ENCODE measurements at places on chromosomes 1 and 21.
A peak's percentile ranks its signal among the peaks of the same experiment; 100 is the strongest.

GRCh38 chr1:72568113-72568512, 285.8 kb upstream of the NEGR1 start:
- no peak for DNase-seq

- DNase-seq = no peak
Observed at GRCh38 chr1:29706936-29707335, 470.6 kb downstream of the PTPRU start.

DNA sequence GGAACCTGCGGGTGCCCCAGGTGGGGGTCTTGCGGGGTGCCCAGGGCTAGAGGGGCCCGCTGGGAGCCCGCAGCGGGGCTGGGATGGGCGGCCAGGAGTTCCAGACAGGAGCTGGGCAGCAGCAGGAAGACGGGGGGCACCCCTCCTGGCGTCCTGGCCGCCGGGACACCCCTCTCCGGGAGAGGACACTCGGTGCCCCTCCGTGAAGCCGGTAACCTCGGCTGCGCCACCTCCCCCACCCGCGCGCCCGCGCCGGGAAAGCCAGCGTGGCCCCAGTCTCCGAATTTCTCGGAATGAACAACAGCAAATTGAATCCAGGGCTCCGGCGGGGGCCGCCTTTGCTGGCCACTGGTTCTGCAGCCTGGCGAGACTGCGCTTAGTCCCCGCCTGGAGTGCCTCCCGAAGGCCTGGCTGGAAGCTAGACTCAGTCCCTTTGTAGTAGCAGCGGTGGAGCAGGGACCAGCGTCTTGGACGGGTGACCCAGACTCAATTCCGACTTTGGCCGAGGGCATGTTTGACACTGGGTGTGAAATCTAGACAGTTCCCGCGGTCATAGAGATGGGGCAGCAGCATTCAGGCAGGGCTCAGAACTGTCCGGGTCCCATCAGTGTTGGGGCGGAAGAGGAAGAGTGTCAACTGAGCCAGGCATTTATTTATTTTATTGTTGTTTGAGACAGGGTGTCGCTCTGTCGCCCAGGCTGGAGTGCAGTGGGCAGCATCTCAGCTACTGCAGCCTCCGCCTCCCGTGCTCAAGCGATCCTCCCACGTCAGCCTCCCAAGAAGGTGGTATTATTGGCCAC, 773 bp downstream of the IFNGR2 start:
- peak; percentile 55 for DNase-seq

GRCh38 chr1:55284856-55285255, 69.7 kb upstream of the USP24 start:
- peak; percentile 59 for DNase-seq

- no peak for DNase-seq
Observed at GRCh38 chr1:184838504-184838951, 83.9 kb upstream of the EDEM3 start.

DNA sequence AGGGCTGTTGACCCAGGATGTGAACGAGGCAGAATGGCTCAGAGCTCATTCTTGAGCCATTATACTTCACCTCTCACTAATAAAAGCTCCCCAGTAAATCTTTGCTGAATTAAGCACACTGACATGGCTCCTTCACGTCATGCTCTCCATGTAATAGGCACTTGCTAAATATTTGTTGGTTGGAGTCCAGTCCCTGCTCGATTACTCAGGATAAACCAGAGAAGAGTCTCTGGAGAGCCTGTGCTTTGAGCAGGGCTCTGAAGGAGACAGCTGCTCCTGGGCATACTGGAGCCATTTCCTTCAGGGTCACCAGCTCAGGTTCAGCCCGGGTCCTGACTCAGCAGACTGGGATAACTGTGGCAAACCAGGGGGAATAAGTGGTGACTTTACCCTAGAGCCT, 46.9 kb downstream of the HLX start:
- peak; percentile 54 for DNase-seq

DNA sequence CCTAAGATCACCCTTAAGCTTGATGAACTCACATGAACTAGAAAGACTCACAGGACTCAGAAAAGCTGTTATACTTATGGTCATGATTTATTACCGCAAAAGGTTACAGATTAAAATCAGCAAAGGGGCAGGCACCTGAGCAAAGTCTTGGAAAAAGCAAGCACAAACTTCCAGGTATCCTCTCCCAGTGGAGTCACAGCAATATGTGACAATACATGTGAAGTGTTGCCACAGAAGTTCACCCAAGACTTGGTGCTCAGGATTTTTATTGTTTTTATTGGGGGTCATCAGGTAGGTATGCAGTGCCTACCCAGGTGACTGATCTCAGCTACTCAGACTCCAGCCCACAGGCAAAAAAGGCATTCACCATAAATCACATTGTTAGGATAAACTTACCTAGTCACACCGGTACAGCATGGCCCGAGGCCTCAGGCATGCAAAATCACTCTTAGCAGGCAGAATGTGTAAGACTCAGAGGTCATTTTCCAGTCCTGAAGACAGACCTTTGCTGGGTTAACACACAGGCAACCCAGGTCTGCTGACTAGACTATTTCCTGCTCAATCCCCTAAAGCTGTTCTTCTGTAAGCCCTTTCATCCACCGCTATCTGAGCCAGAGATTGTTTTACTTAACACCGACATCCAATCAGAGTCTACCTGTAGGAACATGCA, 55.6 kb downstream of the SSX2IP start:
- no peak for DNase-seq

DNA sequence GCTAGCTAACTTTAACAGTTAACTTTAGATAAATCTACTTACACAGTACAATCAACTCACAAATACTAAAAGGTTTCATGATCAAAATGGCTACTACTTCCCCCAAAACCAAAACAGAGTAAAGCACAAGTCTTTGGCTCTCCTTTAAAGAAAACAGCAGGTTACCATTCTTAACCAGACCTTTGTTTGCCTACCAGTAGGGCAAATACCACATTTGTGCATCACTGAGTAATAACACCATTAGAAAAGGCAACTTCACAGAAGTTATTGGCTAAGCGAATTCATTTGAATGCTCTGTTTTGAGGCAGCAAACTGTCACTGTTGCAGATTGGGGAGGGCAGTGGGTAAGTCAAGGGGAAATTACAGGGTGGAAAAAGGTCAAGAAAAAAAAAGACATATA, 17.3 kb upstream of the SERPINC1 start:
- DNase-seq = no peak

DNA sequence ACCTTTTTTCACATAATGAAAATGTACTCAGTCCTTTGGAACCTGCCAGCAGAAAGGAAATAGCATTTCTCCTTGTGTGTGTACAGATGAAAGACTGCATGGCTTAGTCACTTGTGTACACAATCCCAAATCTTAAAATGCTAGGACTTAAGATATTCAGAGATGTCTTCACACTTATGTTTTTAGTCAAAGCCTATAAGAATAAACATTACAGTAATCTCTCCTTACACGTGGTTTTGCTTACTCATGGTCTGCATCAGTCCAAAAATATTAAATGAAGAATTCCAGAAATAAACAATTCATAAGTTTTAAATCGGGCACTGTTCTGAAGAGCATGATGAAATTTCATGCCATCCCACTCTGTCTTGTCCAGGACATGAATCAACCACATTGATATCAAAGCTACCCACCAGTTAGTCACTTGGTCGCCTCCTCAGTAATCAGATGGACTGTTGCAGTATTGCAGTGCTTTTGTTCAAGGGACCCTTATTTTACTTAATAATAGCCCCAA, 75.7 kb upstream of the RRP15 start:
- no peak for DNase-seq

GRCh38 chr21:36654324-36654723, 44.6 kb upstream of the SIM2 start:
- no peak for DNase-seq

DNA sequence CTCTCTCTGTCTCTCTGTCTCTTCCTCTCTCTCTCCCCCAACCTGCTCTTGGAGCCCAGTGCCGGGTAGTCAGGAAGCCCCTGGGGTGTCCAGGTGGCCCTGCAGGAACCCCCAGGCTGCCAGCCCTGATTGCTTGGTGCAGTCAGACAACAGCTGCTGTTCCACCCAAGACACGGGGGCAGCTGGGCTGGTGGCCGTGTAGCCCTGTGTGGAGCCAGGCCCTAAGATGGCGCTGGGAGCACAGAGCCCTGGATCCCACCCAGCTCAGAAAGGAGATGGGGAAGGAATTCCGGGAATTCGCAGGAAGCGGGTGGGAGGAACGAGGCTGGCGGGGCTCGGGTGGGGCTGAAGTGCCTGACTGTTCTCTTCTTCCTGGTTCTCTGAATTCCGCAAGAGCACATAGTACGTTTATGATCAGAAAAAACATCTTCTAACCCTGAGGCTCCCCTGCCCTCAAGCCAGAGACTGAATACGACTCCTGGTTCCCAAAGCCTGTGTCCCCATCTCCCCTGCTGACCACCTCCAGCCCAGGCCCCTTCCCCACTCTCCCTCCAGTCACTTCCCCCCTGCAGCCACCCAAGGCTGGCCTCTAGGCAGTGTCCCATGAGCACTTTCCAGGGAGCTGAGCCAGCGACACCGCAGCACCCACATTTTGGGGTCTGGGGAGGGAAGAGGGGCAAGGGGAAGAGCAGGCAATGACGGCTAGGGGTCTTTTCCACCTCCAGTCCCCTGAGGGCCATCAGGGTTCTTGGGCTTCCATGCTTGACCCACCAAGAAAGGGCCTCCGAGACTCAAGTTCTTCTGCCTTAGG, 55.0 kb downstream of the WNT9A start:
- DNase-seq = no peak

DNA sequence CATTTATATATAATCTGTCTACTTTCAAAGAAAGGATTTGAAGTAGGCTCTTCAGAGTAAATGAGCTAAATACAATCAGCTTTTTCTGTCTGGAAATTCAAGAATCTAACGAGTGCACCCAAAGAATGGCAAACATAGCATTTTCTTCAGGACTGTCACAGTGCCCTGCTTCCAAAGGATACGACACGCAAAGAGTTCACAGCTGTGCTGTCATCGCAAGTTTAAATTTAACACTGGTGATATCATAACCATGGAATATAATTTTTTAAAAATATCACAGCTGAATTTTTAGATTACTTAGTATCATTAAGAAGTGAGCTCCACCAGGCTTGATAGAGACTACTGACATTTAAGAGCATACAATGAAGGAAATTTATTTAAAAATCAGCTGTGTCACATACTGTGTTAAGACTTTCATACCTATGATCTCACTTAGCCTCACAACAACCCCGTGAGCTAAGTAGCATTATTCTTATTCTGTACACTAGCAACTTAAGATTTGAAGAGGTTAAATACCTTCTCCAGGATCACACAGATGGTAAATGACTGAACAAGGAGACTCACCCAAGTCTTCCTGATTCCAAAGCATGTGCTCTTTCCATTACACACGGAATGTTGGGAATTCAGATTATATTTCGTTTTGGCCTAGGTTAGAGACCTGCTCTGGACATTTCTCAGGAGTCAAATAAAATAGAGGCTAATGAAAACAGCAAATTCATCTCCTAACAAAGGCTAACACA, 46.2 kb upstream of the PRRX1 start:
- no peak for DNase-seq

DNA sequence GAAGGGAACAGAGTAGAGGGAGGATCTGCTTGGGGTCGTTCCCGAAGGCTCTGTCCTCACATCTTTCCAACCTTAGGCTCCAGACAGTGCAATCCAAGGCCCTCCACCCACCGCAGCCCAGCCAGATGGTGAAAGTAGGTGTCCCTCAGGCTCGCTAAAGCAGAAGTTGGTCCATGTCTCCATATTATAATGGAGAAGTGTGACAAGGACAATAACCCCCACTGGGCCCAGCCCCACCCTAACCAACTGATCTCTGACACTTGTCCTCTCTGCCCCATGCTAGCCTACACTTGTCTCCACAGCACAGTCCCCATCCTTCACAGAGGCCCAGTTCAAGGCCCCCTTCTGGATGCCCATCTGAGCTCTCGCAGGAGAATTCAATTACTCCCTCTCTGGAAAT, 48.7 kb downstream of the DMAP1 start:
- DNase-seq = no peak

- no peak for DNase-seq
Observed at GRCh38 chr21:26572702-26573381, at the start of gene CYYR1. Gene CYYR1, minus strand, starts transcription at chr21:26573286. Its CDS starts 346 bp downstream, at chr21:26572940.

DNA sequence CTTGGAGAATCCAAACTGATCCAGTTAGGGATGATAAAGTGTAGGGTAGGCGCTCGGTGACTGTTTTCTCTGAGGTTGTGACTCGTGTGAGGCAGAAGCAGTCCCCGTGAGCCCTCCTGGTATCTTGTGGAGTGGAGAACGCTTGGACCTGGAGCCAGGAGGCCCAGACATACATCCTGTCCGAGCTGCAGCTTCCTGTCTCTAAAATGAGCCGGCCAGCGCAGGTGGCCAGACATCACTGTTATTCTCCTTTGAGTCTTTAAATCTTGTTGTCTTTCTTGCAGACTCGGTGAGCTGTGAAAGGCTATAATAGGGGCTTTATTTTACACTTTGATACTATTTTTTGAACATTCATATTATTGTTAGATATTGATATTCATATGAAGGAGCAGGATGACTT, 12.3 kb downstream of the PCSK9 start:
- DNase-seq = no peak

DNA sequence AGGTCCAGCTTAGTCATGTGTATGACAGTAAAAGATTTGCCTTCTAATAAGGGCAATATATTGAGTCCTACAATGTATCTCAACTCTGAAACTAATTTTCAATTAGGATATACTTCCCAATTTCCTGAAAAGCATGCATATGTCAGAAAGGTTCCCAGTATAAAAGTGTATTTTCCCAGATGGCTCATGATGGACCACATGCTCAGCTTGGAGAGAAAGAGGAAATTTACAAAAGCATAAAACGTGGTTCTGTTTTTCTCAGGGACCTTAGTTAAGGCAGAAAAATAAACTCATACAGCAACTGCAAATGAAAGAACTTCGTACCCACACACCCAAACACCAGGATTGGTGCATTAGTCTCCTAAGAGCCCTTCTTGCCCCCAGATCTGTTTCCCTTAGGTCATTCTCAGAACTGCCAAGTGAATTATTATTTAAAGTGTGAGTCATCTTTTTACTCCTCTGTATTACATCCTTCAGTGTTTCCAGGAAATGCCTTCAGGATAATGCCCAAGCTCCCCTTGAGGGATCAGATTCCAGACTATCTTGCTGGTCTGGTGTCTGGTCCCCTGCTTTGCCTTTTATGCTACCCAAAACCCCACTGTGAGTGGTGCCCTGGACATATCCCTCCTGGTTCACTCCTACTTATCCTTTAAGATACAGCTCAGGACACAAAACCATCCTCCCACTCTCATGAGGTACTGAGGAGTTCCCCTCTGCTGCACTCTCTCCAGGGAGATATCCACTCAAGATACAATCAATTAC, 57.4 kb downstream of the SSX2IP start:
- no peak for DNase-seq

GRCh38 chr1:185534801-185535200, 199.4 kb upstream of the HMCN1 start:
- DNase-seq = no peak

- no peak for DNase-seq
Observed at GRCh38 chr1:55580845-55581332, 365.7 kb upstream of the USP24 start.

GRCh38 chr21:31052489-31053142, 14.3 kb upstream of the KRTAP19-8 start:
- no peak for DNase-seq

DNA sequence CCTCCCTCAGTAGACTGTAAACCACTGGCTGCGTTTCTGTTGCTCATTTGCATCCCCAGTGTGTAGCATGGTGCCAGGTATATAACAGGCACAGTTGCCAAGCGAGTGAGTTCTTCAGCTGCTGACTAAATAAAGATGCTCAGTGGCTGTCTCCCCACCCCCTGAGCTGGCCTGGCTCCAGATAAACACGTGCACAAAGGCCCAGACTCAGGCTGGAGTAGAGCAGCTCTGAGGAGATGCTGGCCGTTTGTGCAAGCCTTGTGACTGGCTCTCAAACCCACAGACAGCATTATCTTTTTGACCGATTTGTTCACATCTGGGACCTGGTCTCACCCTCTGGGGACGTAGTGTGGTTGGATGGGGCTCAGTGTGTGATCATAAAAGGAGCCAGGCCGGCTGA, 7.1 kb downstream of the CHRNB2 start:
- DNase-seq = peak; percentile 63

All from NCI-H510A treated with DMSO at 0.1 percent for 48 hours (cell line).